Kidney epithelial cell (primary cell): ENCODE measurements at places on chromosomes 4 and X.

DNA sequence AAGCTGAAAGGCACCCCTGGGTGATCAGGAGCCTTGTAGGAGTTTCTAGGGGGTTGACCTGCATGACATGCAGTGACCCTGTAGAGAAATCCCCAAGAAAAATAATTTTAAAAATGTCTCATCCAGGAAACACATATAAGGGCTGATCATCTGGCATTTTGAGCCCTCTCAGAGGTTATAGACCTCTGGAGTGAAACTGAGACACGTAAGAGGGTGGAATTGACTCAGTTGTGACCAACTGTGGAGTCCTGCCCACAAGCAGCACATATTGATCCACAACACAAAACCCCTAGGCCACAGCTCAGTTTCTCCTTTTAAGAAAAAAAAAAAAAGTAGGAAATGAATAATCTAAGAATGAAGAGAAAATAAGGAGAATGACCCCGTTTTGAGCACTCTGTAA, 32.5 kb upstream of the MTMR8 start:
- no peak for DNase-seq

GRCh38 chr4:10054571-10055041, 33.3 kb upstream of the SLC2A9 start:
- no peak for DNase-seq

DNA sequence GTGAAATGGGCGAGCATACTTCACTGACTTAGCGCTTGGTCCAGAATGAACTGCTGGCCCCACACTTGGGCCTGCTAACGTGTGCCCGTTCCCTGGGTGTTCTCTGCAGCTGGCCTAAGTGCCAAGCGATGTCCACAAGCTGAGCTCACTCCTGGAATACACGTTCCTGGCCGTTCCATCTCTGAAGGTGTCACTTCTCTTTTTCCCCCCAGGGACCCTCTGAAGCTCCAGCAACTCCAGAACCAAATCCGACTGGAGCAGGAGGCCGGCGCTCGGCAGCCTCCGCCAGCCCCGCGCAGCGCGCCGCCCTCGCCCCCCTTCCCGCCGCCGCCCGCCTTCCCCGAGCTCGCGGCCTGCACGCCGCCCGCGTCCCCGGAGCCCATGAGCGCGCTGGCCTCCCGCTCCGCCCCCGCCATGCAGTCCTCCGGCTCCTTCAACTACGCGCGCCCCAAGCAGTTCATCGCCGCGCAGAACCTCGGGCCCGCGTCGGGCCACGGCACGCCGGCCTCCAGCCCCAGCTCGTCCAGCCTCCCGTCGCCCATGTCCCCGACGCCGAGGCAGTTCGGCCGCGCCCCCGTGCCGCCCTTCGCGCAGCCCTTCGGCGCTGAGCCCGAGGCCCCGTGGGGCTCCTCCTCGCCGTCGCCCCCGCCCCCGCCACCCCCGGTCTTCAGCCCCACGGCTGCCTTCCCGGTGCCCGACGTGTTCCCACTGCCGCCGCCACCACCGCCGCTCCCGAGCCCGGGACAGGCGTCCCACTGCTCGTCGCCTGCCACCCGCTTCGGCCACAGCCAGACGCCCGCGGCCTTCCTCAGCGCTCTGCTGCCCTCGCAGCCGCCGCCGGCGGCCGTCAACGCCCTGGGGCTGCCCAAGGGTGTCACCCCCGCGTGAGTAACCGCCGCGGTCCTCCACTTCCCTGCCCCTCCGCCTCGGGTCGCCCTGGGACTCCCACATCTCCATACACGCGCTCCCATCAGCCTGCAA, 132.3 kb downstream of the CBR4 start:
- DNase-seq, result no peak

GRCh38 chr4:146975527-146975926, 29.9 kb upstream of the TTC29 start:
- DNase-seq, result no peak

DNA sequence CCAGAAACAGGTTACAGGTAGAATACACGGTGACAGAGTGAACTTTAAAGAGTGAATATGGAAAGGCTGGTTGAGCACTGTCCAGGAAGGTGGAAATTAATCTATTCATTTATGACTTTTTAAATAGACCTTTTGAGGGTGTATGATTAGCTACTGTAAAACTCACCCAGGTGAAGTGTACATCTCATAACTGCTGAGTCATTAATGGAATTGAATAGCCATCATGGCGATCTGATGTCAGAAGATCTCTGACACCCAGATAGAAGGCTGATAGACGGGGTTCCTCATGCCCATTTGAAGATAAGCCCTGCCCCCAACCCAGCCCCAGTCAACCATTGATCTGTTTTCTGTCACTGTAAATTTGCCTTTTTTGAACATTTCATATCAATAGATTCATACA, 84.0 kb downstream of the PRSS12 start:
- DNase-seq, result no peak

DNA sequence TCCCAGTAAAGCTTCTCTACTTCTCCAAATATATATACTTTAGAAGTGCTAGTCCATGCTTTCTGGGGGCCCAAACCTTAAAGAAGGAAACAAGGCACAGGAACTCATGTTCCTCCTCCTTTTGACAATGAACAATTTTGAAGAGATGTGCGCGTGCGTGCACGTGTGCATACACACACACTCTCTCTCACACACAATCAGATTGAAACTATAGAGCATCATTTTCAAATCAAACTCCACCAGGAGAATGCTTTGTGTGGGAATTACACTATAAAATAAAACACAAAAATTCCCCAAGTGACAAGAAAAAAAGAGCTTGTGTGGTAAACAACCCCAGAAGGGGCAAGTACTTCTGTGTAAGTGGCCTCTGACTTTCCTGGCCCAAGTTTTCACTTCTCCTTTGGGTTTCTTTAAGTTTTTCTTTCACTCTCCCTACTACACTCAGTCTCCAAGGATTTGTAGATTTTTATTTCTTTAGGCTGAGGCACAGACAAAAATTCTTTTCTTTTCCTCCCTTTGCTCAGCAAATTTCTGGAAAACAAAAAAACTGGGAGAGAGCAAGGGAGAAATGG, 46.6 kb upstream of the SHISA3 start:
- DNase-seq, result no peak
